SK-N-SH (cell line): ENCODE measurements at places on chromosomes 12 and 14.

DNA sequence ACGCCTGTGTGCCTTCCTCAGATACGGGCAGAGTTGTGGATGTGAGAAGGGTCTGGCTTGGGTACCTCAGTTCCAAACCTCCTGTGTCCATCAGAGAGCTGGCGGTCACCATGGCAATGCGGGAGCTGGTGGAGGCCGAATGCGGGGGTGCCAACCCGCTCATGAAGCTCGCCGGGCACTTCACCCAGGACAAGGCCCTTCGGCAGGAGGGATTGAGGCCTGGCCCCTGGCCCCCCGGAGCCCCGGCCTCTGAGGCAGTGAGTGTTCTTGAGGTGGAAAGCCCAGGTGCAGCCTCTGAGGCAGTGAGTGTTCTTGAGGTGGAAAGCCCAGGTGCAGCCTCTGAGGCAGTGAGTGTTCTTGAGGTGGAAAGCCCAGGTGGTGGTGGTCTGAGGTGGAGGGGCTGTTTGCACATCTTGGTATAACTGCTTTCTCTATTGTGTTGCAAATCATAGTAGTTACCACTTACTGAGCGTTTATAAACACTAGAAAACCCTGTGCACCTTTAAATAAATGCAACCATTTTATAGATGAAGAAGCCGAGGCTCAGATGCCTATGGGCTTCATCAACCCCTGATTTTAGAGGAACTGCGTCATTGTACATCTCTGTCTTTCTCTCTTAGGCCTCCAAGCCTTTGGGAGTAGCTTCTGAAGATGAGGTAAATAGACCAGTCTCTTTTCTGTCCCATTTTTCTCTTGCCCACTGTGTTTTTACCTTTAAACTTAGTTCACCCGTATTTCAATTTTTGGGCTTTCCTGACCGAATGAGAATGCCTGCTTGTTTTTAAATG, 976 bp downstream of the PEX5 start:
- DNase-seq: no peak

DNA sequence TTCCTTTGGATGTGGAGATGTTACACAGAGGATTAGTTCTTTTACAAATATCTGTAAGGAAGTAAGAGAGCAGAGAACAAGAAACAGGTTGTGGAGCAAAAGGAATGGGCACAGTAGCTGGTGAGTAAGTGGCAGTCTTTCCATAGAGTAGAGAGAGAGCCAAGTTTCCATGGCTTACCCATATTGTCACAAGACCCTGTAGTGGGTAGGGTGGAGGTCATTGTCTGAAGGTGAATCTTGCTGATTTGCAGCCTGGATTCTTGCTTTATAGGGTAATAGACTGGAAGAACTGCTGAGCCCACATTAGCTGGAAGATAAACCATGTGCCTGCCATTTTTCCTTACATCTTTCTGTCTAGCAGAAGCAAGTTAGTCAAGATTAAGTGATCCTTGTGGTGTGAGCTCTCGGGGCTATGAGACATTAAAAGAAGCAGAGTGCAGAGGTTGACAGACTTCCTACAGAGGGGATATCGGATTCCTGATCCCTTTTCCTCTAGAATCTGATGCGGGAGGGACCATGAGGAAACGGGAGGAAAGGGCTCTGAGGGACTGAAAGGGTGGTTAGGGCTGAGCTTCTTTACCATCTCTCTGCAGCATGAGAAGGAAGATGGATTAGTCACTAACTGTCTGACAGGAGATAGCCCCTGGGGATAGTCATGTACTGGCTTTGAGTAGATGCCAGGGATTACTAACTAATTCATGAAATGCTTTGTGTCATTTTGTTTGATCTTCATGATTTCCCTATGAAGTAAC, 44.0 kb upstream of the LRTM2 start:
- DNase-seq: peak; percentile 44

GRCh38 chr14:90039253-90040010, 22.4 kb upstream of the KCNK13 start:
- no peak for DNase-seq

GRCh38 chr14:48967419-48967818, 618.8 kb downstream of the RPS29 start:
- no peak for DNase-seq

- DNase-seq: no peak
Measured at GRCh38 chr12:62763312-62763711, 171.6 kb downstream of the PPM1H start.

DNA sequence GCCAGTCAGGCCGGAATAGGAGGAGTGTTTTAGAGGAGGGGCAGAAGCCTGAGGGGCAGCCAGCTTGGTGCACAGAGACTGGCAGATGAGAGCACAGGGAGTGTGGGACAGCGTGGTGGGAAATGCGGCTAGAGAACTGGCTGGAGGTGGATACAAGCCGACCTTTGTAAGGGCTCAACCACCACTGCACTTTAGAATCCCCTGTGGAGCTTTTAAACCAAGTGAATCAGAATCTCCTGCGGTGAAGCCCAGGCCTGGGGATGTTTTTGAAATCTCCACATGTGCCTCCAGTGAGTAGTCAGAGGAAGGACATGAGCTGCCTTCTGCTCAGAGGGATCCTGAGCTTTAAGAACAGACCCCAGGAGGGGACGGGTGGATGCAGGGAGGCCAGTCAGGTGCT, 10.9 kb upstream of the PCED1B start:
- no peak for DNase-seq
